DND-41 (cell line): ENCODE measurements at places on chromosomes 5 and 9.

- H3K27me3 ChIP-seq: no peaks in the 10 kb centered on the region
- no peaks in the 10 kb centered on the region for H3K36me3 ChIP-seq
- no peak for DNase-seq
- H3K4me3 ChIP-seq: no peak overlapping the region
- H3K27ac ChIP-seq: no peak overlapping the region
Measured at GRCh38 chr5:120765189-120765588, 301.1 kb downstream of the PRR16 start.

- H3K27me3 ChIP-seq: peaks cover 3% of the 10 kb centered on the region
- H3K27ac ChIP-seq: no peak overlapping the region
- H3K4me3 ChIP-seq: no peak overlapping the region
- H3K4me1 ChIP-seq: no peaks in the 10 kb centered on the region
Measured at GRCh38 chr9:88143179-88143578, 4.9 kb upstream of the SPATA31C2 start.

DNA sequence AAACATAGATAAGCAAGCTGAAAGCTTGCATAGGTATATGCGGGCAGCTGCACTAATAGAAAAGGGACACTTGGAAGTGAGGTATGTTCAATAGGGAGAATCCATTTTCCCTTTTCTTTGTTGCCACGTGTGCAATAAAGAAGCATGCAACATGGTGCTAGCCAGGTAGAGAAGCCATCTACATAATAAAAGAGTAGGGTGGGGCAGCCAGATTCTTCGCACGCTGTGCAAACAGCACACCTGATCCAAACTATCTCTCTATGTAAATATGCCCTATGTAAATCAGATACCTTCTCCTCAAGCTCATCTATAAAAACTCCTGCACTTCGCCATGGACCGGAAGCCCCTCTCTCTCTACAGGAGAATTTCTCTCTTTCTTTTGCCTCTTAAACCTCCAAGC, 91.9 kb upstream of the C9orf72 start:
- H3K4me1 ChIP-seq: no peaks in the 10 kb centered on the region
- H3K27ac ChIP-seq: no peak overlapping the region
- no peak overlapping the region for H3K4me3 ChIP-seq
- no peaks in the 10 kb centered on the region for H3K27me3 ChIP-seq
- DNase-seq: no peak
- no peaks in the 10 kb centered on the region for H3K36me3 ChIP-seq

DNA sequence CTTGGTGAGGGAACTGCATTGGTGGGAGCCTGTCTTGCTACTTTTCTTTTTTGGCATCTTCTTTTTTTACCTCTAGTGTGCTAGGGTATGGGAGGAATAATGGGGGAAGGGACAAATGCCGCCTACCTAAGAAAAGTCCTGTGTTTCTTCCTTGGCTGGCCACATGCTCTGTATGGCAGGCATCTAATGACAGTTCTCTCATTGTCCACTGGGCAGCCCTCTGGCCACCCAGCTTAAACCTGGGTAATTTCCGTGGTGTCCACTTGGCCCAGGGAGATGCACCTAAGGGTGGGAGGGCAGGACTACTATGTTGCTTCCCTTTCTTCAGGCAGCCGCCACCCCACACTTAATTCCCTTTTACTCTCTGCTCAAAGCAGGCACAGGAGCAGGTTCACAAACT, 173.1 kb downstream of the YTHDC2 start:
- no peaks in the 10 kb centered on the region for H3K4me1 ChIP-seq
- no peak overlapping the region for H3K4me3 ChIP-seq
- peaks cover 7% of the 10 kb centered on the region for H3K27me3 ChIP-seq
- DNase-seq: no peak
- no peak overlapping the region for H3K27ac ChIP-seq

GRCh38 chr5:89080467-89081116, 197.6 kb upstream of the MEF2C start:
- no peaks in the 10 kb centered on the region for H3K4me1 ChIP-seq
- no peak for DNase-seq
- H3K27me3 ChIP-seq: no peaks in the 10 kb centered on the region
- no peaks in the 10 kb centered on the region for H3K36me3 ChIP-seq
- no peak overlapping the region for H3K4me3 ChIP-seq
